T-helper 2 cell (primary cell): ENCODE measurements at places on chromosomes 4 and X.

DNA sequence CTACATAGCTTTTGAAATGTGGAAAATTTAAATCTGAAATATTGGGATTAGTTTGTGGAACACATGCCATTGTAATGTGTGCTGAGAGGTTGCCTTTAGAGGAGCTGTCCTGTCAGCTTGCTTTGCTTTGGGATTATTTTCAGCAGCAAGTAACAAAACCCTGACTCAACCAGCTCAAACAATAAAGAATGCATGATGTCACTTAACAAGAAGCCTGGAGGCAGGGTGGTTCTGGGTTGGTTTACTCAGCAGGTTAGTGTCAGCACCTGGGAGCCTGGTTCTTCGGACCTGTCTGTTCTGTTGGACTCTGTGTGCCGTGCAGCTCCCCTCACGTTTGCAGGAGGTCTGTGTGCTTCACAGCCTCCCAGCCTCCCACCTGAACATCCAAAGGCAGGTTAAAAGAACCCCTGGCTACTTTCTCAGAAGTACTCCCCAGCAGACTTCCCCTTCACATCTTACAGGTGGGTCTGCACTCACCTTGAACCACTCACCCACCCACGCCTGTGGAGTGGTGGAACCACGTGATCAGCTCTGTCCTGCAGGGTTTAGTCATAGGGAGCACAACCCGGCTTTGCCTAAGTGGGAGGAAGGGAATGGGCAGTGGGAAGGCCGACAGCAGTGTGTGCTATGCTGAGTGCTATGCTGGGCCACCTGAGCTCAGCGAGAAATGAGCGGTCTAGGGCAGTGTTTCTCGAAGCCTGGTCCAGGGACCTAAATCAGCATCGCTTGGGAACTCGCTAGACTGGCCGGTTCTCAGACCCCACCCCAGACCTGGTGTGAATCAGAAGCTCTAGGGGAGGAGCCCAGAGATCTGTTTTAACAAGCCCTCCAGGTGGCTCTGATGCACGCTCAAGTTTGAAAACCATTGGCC lies 20.4 kb downstream of the TMEM131L start:
- DNase-seq: no peak

DNA sequence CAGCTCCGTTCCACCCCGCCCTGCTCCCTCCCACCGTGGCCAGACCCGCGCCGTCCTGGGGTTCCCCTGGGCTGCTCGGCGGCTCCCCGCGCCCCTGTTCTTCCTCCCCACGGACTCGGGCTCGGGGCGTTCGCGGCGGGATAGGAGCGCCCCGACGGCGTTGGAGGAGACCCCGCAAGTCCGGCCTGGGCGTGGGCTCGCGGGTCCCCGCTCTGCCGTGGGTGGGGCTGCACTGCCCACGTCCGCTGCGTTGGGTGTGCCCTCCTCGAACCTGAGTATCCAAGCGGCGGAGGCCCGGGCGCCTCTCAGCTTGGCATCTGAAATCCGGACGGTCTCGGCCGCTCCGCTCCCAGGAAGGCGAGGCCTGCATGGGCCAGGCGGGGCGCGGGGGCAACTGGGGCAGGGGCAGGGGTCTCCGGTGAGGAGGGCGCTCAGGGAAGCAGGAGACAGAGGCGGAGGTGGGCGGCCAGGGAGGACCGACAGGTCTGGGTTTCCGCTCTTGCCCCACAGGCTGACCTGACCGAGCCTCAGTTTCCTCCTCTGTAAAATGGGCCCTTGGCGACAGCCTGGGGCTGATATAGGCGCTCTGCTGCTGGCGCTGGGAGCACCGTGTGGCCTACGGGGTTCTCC lies 12.0 kb upstream of the NAT8L start:
- DNase-seq: no peak

GRCh38 chr4:160159457-160159856 lies 1056.6 kb downstream of the RAPGEF2 start:
- DNase-seq: no peak

DNA sequence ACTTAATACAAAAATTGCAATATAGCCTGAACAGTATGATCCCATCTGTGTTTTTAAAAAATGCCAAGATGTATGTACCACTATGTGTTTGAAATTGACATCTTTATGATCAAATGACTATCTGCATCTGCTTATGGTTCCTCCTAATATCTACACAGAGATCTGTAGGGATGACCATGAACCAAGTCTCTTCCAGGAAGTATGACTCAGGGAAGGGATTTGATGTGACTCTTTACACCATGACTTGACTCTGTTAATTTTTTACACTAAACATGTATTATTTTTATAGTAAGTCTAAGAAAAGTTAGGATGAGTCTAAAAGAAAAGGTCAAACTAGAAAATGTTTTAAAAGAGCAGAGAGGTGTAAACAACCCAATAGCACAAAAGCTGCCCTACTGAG lies 164.0 kb downstream of the SH3KBP1 start:
- no peak for DNase-seq
